ENCODE measurements at places on chromosomes 3 and 15.

GRCh38 chr3:24682141-24682547, 187.5 kb upstream of the THRB start:
- DNase-seq: no peak

GRCh38 chr3:188468196-188468595, 314.2 kb downstream of the LPP start:
- no peak for DNase-seq

GRCh38 chr3:155129396-155129795, 49.3 kb downstream of the MME start:
- DNase-seq: no peak

DNA sequence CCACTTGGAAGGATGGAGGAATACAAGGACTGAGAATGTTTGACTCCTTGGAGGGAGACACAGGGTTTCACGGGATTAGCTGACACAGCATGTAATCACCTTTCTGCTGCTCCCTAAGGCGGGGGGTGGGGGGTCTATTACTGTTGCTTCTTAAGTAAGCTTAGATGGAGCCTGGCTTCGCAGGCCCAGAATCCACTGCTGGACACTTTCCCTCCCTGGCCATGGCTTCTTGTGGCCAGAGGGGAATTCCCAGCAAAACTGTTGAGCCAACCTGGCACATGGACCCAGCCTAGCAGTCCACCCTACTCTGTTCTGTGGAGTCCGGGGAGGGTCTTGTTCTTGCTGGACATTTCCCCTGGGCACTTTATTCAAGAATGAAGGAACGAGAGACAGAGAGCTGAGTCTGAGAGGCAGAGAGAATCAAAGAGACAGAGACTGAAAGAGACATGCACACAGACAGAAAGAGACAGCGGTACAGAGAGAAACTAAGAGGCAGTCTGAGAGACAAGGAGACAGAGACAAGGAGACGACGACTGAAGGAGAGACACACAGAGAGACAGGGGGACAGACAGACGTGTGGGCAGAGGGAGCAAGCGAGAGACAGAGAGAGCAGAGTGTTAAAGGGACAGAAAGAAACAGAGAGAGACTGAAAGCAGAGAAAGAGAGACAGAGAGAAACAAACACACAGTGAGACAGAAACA, 55.6 kb upstream of the DLG1 start:
- no peak for DNase-seq

DNA sequence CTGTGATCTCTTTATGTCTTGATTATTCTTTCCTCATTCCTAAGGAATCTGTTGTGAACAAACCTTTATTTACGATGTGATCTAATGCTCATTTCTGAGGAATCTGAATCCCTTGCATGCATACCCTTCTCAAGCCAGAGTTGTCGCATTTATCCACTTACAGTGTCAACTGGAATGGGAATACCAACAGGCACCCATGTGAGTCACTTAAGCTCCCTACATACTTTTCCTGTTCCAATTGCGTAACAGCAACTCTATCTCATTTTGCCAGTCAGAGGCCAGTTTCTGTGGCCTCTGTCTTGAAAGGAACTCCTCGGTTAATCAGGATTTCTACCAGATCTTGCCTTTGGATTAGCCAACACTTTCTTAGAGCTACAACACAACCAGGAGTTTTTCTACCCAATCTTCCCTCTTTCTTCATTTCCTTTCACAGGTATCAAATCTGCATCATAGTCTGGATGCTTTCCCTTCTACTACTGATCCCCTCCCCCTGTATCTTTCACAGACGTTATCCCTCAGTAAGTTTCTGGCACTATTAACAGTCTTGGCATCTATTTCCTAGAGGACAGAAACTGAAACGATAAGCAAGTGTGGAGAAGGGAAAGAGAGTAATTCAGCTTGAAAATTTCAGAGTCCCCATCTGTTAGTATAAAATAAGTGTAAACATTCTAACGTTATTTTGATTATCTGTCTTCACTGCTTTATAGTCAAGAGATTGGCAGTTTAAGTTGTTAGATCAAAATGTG, 66.8 kb upstream of the BCHE start:
- DNase-seq: no peak

GRCh38 chr3:90039994-90040393, 932.6 kb downstream of the EPHA3 start:
- DNase-seq: no peak

- no peak for DNase-seq
These were observed 25.6 kb upstream of the LARS2 start for GRCh38 chr3:45362758-45363157.

GRCh38 chr3:171804618-171805389, 5.5 kb downstream of the PLD1 start:
- no peak for DNase-seq

DNA sequence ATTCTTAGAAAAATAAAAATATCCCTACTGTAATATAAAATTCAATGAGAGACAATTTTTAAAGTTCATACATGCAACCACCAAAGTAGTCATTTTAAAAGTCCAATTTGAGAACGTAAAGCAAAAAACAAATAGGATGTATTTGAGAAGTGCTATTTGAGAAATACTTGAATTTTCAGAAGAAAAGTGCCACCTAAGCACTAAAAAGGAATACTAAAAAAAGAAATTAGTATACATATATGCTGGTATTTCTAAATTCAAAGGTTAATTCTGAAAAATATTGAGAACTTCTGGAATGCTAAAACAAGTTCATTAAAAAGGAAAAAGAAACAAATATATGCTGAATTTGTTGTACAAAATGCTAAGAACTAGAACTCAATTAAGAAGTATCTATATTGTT, 29.2 kb upstream of the ARRDC4 start:
- no peak for DNase-seq

GRCh38 chr15:96274698-96275097, 55.8 kb upstream of the NR2F2 start:
- DNase-seq: no peak

- DNase-seq: no peak
These were observed 13.2 kb downstream of the POPDC2 start for GRCh38 chr3:119647171-119647570.

GRCh38 chr3:120440001-120440703, 10.6 kb downstream of the FSTL1 start:
- no peak for DNase-seq

DNA sequence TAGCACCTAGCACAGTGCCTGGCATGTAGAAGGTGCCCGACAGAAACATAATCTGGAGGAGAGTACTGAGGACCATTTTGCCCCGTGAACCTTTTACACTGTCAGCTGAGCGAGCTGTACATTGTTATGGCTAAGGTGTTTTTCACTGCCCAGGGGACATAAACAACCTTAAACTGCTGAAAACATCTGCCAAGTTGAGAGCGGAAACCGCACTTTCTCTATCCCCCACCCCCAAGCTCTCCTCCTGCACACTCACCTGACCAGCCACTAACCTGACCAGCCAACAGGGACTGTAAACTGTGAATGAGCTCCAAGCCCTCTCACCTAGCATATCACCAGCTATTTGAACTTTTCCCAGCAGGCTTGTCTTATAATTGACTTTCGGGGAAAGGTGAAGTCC, 17.6 kb downstream of the RAB43 start:
- DNase-seq: no peak

DNA sequence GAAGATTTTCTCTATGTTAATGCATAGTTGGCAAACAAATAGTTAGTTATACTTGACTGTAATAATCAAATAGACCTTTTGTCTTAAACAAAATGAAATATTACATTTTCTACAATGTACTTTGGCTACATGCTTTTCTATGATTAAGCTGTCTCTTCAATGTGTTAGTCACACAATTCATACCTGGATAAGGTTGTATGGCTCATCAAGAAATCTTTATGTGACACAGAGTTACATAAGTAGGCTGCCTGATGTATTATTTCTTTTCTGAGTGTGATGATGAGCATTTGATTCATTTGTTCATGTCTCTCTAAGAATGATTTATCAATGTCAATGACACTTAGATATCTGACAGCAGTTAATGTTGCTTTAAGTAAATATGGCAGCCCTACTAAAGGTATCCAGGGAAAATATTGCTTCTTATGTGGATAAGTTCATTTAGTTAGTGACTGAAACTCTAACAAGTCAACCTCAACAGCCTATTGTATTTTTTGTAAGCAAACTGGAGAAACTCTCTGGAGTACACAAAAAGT, 157.4 kb upstream of the SOX2 start:
- no peak for DNase-seq

- DNase-seq: no peak
These were observed 31.5 kb downstream of the UBE2E1 start for GRCh38 chr3:23837286-23837685.

DNA sequence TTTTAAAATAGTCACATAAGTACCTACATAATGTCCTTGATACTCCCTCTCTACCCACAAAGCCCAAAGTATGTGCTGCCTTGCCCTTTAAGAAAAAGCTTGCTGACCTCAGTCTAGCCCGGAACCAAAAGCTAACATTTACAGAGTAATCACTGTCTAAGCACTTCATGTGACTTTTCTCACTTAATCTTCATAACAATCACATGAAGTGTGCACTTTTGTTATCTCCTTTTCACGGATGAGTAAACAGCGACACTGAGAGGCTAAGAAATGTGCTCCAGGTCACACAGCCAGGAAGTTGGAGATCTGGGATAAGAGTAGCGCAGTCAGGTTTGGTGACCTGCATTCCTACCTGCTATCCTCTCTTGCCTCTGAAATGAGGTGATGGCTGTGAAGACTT, 194.0 kb downstream of the ITPR1 start:
- DNase-seq: no peak

DNA sequence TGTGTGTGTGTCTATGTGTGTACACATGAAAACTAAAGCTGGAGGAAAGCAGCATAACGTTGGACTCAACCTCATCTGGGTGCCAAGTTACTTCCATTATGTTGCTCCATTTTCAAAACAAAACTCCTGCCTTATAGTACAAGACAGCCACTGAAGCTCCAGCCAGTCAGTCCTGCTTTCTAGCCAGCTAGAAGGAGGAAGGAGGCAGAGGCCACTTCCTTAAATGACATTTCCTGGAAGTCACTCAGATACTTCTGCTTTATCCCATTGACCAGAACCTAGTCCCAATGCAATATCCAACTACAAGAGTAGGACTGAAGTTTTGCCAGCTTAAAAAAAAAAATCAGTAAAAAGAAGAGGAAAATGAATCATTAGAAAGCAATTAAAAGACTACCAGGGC, 31.7 kb downstream of the CADPS start:
- no peak for DNase-seq

- no peak for DNase-seq
These were observed 54.5 kb upstream of the FNDC3B start for GRCh38 chr3:171984883-171985282.

- no peak for DNase-seq
These were observed 47.0 kb downstream of the SUSD5 start for GRCh38 chr3:33171580-33171979.

GRCh38 chr3:182414586-182414985, 378.7 kb upstream of the ATP11B start:
- DNase-seq: no peak

GRCh38 chr3:142366434-142366833, 81.4 kb downstream of the XRN1 start:
- no peak for DNase-seq

GRCh38 chr15:25641762-25642161, 202.9 kb upstream of the UBE3A start:
- no peak for DNase-seq

DNA sequence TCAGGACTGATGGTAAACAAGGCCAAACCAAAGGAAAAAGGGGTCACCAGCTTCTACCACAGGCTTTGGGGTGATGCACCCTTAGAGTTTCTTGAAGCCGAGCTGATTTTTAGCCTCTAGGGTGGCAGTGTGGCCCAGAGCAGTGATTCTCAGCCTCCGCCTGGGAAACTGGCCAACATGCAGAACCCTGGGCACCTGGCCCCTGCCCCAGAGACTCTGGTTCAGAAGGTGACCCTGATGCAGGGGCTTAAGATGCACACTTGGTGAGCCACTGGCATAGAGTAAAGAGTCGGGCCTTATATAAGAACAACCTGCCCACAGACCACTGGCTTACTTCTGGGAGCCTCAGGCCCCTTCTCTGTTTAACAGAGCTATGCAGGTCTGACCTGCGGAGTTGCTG, 44.5 kb downstream of the SYNM start:
- no peak for DNase-seq

DNA sequence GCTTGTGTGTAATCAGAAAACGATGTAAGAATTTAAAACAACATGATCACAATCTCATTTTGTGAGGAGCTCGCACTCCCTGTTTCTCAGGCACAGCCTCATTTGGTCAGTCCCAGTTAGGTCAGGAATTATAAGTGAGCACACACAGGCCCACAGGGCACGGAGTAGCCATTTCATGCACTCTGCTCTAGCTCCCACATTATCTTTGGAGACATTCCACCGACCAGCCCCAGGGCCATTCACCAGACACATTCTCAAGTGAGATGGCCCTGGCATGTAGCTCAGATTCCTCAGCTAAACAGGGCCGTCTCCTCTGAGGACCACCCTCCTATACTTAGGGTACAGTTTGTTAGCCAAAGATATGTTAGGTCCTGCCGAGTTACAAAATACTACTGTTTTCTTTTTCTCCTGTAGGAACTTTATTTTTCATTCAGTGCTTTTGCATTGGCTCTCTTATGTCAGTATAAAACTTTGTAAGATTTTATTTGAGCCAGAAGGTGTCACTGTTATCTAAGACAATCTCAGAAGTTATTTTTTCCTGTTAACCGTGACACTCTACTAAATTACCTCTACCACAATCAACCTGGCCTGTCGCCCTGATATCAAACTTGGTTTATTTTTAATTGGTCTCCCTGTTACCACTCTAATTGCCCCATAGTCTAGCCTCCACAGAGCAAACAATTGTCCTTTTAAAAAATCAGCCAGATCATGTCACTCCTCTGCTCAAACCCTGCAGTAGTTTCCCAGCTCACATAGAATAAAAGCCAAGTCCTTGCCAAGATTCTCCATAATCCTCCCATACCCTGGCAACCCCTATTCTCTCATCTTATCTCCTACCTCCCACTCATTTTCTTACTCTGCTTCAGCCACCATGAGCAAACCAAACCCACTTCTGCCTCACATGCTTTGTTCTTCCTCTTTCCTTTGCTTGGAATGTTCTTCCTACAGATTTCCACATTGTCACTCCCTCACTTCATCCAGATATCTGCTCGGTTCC, 105.7 kb downstream of the PPP2R3A start:
- no peak for DNase-seq

DNA sequence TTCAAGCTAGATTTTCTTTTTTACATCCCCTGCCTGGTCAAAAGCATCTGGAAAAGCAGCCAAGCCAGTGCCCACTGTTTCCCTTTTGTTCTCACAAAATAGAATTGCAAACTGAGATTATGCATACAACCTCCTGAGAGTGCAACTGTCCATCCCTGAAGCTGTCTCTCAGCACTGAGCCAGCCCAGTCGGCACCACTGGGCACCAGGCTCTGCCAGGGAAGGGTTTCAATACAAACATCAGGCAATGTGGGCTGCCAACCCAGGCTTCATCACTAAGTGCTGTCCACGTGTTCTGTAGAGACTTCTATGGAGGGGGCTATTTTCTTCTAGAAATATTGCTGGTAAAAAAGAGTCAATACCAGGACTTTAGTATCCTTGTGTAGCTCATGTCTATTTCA, 356.3 kb upstream of the TBL1XR1 start:
- no peak for DNase-seq

DNA sequence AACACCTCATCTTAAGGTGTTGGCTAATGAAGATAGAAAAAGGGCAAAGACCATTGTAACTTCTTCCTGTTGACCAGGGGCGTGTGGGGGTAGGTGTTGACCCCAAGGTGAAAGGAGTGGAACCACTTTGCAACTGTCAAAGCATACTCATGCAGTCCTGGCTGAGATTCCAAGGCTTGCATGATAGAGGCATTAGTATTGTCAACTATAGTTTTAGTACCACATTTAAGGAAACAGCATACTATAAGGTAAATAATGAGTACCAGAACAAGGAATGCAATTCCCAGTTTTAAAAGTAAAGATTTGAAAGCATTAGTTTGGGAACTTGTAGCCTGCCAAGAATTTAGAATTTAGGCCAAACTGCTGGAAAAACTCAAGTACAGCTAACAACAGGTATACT, 27.8 kb upstream of the ADGRG7 start:
- no peak for DNase-seq
